Hindlimb muscle (tissue), 1 donor: ENCODE measurements at places on chromosomes 7 and 10. TPM values are rescaled to one million over a fixed set of nuclear protein-coding genes. Genes with fewer than 3 reads are reported as not detected.

LAMB1 gene
- polyA plus RNA-seq: 451 TPM

DNA sequence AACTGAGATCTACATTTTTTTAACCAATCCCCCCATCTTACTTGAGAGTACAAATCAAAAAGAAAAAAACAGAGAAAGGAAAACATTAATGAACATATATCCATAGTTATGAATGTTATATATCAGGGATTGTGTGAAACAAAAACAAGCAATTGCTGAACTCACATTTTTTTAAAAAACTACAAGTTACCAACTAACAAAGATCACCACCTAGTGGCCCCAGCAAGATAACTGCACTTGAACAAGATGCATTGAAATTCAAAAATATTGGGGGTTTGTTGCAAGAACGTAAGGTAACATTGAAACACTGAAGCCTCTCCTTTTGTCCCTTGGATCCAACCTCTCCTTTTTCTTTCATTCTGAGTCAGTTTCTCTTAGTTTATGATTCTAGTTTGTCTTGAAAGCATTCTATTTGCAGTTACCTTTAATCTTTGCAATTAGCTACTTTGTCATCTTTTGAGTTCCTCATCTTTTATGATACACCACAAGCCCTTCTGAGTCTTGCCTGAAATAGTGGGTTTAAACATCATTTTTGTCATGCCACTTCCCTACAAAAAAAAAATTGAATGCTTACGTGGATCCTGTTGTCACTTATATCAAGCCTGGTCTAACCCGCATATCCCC, 87.3 kb upstream of the TES start:
- peak; percentile 31 for DNase-seq

- no peak for DNase-seq
These were observed 65.3 kb downstream of the CUZD1 start for GRCh38 chr10:122780391-122780790.

GRCh38 chr7:2162959-2163358, 69.8 kb downstream of the MAD1L1 start:
- no peak for DNase-seq

DNA sequence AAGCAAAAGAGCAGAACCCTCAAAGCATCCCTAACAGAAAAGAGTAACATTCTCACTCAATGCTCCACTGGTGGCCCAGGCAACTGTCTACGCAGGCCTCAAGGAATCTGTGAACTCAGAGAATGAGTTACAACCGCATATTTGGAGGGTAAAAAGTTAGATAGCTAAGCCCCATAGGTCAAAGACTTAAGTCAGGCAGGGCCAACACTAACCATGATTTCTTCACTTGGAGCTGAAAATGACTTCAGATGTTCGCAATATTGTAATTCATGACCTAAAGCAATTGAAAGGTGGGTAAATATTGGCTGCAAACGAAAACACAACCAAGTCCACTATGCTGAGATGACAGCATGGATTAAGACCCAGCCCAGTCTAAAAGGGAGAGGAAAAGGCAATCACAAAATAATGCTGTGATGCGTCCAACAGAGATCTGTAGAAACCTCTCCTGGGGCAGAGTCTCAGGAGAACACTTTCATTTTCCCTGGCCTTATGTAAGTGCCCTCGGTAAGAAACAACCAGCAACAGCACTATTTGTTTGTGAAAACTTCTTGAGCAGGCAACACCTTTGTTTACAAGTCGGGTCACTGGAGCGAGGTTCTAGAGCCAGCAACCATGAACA, 176.5 kb downstream of the TNS3 start:
- DNase-seq: no peak

USP54 gene
- polyA plus RNA-seq: 19.6 TPM

C10orf71 gene
- 41.8 TPM for polyA plus RNA-seq

GRCh38 chr10:104406715-104407650, 53.4 kb downstream of the CFAP58 start:
- no peak for DNase-seq

DNA sequence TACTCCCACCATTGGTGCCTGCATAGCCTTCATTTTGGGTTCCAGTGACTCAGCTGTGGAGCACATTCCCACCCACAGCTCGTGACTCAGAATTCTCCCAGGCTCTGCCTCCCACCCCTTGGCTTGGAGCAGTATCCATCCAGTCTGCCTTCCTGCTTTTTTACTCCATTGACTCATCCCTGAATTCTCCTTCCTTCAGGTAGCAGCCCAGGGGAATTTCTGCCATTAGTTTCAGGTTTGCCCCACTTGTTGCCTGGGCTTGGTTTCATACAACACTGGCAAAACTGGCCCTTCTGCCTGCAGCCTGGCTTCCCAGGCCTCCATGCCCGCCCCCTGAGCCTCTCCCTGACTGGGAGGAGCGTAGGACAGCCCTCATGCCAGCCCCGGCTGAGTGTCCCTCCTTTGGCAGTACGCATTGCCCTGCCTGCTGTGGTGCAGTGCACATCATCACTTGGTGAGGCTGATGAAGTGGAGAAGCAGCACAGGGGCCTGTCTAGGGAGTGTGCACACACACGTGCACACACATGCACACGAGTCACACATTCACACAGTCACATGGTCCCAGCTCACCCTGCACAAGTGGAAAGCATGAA, 55.0 kb downstream of the SNX10 start:
- no peak for DNase-seq

CLCN1 gene
- polyA plus RNA-seq: 2.5 TPM

SH3PXD2A gene
- 81.1 TPM for polyA plus RNA-seq

ZNF277 gene
- 25.4 TPM for polyA plus RNA-seq

GRCh38 chr7:17227766-17228490, 70.5 kb upstream of the AHR start:
- no peak for DNase-seq
